ENCODE measurements at places on chromosomes 7 and 10.

- peak; percentile 34 for DNase-seq
These were observed 27.1 kb upstream of the TNRC18 start for GRCh38 chr7:5450549-5451327.

GRCh38 chr7:149883452-149883861 is 9.7 kb downstream of the ATP6V0E2 start:
- no peak for DNase-seq

DNA sequence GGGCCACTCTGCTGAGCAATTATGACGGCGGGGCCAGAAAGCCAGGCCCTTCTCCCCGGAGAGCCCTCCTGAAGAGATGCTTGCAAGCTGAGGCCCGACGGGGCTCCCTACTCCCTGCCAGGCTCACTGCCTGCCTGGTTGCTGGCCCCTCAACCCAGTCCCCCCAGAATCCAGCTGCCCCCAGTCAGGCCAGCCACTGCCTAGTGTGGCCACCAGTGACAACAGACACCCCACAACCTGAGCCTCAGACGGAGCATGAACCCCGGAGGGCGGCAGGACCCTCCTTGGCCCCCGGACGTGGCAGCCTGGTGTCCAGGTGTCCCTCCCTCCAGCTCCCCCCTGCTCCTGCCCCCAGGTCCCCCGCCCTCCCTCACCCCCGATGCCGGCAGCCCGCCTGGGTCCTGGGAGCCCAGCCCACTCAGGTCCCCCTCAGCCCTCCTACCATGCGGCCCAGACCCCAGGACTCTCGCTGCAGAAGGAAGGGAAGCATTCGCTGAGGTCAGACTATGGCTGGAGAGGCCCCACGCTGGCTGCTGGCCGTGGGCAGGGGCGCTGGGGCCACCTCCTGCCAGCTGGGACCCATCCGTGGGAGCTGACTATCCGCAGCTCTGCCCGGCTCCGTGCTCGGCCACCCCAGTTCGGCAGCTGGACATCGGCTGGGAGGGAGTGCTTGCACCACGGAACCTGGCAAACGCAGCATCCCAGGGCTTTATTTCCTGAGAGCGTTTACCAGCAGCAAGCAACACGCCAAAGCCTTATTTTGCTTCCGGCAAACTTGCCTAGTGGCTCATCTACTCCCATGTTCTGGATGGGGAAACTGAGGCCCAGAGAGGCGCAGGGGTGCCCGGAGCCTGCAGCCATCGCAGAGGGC is 89.8 kb downstream of the UNCX start:
- DNase-seq: no peak

DNA sequence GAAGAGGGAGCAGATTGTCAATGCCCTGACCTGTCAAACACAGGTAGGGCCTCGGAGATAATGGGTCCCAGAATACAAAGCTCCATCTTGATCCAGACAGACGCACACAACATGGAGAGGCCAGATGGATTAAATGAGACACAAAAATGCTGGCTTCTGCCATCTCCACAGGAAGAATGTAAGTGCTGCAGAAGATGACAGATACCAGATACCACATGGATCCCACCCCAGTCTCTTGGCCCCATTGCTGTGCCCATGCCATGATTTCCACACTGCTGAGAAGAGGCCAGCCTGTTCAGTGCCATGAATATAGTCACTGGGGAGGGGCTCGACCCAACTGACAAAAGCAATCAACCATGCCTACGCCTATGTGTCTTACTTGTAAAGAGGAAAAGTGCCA is 487.9 kb downstream of the PARD3 start:
- no peak for DNase-seq

GRCh38 chr7:3673524-3673923 is 372.5 kb downstream of the SDK1 start:
- DNase-seq: no peak

- DNase-seq: no peak
These were observed 141.2 kb upstream of the HDAC9 start for GRCh38 chr7:18354108-18355085.

GRCh38 chr10:7272008-7272407 is 138.8 kb downstream of the SFMBT2 start:
- DNase-seq: no peak

DNA sequence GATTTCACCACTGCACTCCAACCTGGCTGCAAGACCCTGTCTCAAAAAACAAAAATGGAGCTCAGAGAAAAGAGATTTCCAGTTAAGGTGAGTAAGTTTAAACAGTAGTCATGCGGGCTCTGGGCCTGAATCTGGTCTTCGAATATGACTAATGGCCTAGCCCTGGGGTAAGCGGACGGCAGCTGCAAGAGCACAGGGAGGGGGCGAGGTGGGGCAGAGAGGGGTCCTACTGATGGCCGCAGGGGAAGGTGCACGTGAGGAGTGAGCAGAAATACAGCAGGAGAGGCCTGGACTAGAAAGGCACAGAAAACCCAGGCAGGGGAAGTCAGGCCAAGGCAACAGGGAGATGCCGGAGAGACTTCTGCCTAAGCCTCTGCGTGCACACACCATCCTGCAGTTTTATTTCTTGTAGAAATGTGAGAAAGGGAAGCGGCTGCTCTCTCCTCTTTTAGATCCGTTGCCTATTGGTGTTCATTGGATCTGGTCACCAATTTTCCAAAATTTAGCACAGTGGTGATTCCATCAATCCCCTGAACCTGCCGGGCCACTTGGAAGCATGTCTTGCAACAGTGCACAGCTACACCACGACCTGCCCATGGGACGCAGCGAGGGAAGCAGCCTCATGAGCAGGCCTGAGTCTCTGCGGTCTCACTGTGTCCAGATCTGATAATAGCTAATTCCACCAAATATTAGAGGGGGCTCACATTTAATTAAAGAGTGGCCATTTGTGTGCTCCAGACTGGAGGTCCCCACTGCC is 139.0 kb downstream of the PAXIP1 start:
- DNase-seq: no peak

DNA sequence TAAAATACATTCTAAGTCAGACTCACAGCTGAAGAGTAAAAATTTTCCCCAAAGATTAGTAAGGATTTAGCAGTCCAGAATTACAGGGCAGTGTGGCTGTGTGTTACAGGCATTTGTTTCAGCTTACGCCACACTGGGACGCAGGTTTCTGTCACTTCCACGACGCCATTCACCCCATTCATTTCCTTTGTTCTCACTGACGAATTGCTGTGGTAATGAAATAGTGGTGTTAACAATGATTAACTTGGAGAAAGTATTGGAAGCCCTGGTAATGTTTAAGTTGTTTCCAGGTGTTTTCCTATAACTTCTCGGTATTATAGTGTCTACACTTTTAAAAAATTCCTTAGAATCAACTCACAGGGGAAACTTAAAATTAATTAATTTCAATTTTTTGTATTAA is 370.9 kb downstream of the SH2D4B start:
- no peak for DNase-seq

- no peak for DNase-seq
These were observed 18.1 kb downstream of the PRKG1 start for GRCh38 chr10:51092402-51092801.

GRCh38 chr10:68604441-68604840 is 44.3 kb downstream of the TET1 start:
- DNase-seq: no peak

GRCh38 chr10:112615269-112615668 is 168.3 kb downstream of the VTI1A start:
- no peak for DNase-seq

DNA sequence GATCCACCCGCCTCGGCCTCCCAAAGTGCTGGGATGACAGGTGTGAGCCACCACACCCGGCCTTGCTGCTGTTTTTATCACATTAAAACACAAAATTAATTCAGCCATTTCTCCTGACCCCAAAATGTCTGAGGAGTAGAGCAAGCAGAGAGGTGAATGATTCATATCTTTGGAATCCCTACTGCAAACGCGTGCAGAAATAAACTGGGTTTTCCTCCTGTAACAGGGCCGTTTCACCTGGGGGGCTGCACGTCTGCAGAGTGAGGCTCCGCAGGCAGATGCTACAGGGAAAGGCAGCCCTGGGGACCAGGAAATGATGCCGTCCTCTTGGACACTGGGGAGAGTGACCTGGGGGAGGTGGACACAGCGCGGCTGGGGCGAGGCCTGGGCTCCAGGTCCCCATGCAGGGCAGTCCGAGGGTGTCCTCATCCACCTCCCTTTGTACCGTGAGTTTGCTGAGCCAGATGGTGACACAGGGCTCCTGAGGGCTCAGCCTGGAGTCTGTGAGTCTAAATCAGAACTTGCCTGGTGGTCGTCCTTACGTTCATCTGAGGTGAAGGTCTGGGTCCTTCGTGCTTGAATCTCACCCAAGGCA is 41.9 kb downstream of the PDGFA start:
- no peak for DNase-seq

DNA sequence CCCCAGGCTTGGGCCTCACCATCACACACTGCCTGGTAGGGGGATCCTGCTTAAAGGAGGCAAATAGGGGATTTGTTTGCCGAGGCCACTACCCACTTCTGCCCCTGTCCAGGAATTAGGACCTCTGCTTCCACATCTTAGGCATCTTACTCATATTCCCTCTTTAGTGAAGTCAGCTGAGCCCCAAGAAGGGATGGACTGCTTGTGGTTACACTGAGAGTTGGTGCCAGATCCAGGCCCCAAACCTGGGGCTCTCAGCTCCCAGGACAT is 1.6 kb upstream of the GPRIN2 start:
- DNase-seq: no peak

DNA sequence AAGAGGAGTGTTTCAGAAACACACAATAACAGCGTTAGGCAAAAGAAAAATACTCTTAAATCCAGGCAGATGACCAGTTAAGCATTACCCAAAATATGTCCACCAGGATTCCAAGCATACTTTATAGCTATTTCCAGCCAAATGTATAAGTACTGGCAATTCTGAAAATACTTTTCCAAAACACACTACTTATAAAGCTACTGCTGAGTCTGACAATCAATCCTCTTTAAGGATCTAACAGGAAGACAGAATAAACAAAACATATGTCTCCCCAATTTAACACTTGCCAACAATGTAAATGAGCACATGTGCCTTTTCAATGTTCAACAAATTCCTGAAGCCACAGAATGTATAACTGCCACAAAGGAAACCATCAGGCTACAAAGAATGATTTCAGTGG is 370.9 kb downstream of the SORCS1 start:
- no peak for DNase-seq

- no peak for DNase-seq
These were observed 27.0 kb downstream of the HSPA12A start for GRCh38 chr10:116715341-116715740.

- no peak for DNase-seq
These were observed 3.6 kb downstream of the FIGNL1 start for GRCh38 chr7:50446542-50446960.

GRCh38 chr10:133173860-133174640 is 14.0 kb downstream of the KNDC1 start:
- no peak for DNase-seq

GRCh38 chr10:121405096-121405495 is 193.1 kb downstream of the FGFR2 start:
- no peak for DNase-seq

- DNase-seq: no peak
These were observed 32.8 kb upstream of the ZNF365 start for GRCh38 chr10:62341419-62341818.

DNA sequence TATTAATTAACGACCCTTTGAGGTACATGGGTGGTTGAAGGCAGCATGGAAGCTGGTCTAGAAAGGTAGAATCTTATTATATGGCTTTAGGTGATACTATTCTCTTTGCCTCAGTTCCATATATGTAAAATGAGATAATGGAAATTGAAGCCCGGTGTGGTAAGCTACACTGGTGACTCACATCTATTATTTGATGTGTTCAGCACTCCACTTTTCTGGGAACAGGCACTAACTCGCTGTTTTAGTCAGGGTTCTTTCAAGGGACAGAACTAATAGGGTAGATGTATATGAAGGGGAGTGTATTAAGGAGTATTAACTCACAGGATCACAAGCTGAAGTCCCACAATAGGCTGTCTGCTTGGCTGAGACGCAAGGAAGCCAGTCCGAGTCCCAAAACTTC is 4.4 kb upstream of the TRUB1 start:
- no peak for DNase-seq

Data from hematopoietic multipotent progenitor cell treated with erythropoietin and hydrocortisone succinate and interleukin-3 and kit ligand, for 15 days (in vitro differentiated cells).